ENCODE measurements at places on chromosomes 6 and 20.

GRCh38 chr6:24646771-24647170, 780 bp upstream of the KIAA0319 start:
- DNase-seq = no peak

- no peak for DNase-seq
Observed at GRCh38 chr6:158837684-158838625, 18.8 kb upstream of the EZR start.

DNA sequence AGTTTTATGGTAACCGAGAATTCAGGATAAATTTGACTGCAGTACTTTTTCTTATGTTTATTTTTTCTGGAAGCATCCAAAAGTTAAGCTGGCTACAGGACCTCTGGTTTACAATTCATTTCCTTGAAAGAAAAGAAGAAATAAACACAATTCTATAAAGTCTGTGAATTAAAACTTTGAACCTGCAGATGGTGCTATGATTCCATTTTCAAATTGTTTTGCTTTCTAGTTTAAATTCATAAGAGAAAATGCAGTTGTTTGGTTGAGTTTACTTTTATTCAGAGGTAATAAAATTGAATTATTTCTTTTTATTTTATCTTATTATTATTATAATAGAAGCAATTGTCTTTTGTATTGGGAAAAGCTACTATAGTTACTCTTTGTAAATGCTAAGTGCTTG, 1.8 kb upstream of the VIP start:
- DNase-seq = no peak

GRCh38 chr20:22471156-22471836, 113.1 kb downstream of the FOXA2 start:
- no peak for DNase-seq

DNA sequence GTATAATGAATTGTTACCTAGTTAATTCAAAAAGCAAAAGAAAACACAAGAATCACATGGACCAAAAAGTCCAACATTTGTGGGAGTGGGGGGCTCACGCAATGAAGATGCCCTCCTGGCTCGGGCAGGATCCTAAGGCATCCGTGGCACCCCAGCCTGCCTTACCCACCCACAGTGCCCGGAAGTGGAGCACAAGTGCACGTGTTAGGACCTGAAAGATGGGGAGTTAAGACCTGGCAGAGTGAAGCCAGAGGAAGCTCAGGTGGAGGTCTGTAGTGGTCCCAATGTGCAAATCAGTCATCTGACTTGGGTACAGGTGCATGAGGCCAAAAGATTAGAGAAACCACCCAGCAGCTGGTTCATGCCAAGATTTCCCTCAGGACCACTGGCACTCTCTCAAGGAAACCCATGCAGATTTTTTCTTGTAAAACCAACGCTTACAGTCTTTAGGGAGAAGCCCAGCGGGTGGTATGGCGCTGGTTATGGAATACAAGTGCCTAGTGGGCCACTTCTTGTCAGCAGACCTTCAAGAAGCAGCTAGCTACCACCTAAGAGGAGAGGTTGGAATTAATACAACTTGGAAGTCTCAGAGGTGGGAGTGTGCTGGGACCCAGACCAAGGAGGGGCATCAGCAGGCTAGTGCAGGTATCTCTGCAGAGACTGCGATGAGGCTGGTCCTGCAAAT, 42.1 kb downstream of the BFSP1 start:
- no peak for DNase-seq

GRCh38 chr6:63316113-63316512, 3.7 kb downstream of the LGSN start:
- no peak for DNase-seq

- DNase-seq = no peak
Observed at GRCh38 chr6:106666282-106667021, 37.1 kb downstream of the QRSL1 start.

GRCh38 chr6:1498491-1499113, 109.2 kb downstream of the FOXF2 start:
- DNase-seq = no peak

- DNase-seq = no peak
Observed at GRCh38 chr6:108616544-108616943, 55.8 kb downstream of the FOXO3 start.

DNA sequence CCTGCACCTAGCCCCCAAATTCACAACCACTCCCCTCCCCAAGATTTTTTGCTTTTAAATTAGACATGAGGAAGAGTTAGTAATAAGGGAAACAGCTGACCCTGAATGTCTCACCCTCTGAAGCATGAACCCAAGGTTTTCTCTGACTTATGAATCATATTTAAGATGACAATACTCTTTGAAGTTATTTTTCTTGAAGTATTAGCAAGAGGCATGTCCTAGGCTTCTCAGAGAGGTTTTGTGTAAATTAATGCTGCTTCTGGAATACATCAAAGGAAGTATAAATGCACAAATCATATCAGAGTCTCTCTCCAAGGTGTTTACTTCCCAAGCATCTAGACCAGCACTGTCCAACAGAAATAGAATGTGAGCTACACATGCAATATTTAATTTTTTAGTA, 408.1 kb upstream of the MARCKS start:
- no peak for DNase-seq

GRCh38 chr20:5168651-5169396, 42.0 kb downstream of the CDS2 start:
- DNase-seq = no peak

- DNase-seq = no peak
Observed at GRCh38 chr6:37022135-37022863, 16.8 kb downstream of the FGD2 start.

GRCh38 chr6:47631269-47631772, 67.1 kb upstream of the ADGRF4 start:
- no peak for DNase-seq

DNA sequence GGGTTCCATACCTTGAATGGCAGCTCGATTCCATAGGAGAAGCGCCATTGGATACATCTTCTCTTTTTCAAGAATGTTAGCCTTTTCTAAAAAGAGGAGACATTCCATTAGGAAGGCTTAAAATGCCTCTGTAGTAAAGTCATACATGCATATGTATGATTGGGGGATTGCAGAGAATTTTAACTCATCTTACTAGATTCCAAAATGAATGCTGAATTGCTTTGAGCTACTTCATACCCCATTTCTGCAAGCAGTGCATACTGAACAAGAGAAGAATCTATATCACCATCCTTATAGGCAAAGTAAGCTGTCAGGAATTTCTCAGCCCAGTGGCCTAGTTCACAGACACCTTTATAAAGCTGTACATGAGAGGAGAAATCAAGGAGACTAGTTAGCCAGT, 80.3 kb downstream of the NDUFAF5 start:
- no peak for DNase-seq

- no peak for DNase-seq
Observed at GRCh38 chr6:33071569-33071968, 1.9 kb downstream of the HLA-DPA1 start.

- DNase-seq = no peak
Observed at GRCh38 chr6:83597511-83597910, 85.2 kb downstream of the PRSS35 start.
